ENCODE measurements at places on chromosomes 5 and 9.
A peak's percentile ranks its signal among the peaks of the same experiment; 100 is the strongest.

GRCh38 chr9:134555094-134555650, 86.4 kb upstream of the COL5A1 start:
- DNase-seq, result no peak

DNA sequence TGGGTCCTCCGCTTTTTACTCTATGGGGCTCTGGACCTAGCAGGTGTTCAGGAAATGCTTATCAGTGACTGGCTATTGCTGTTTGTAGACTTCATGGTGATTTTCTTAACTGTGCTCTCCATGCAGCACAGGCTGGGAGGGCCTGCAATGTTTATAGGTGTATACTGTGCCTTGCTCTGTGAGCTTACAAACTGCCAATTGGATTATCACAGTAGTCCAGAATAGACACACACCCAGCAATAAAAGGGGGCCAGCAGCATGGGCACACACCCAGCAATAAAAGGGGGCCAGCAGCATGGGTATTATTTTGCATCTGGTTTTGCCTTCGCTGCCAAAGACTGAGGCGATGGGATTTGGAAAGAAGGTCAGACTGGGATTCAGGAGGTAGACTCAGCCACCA, 100.0 kb downstream of the CRB2 start:
- DNase-seq, result no peak

- DNase-seq, result no peak
Measured at GRCh38 chr9:99576002-99576401, 245.7 kb upstream of the NR4A3 start.

DNA sequence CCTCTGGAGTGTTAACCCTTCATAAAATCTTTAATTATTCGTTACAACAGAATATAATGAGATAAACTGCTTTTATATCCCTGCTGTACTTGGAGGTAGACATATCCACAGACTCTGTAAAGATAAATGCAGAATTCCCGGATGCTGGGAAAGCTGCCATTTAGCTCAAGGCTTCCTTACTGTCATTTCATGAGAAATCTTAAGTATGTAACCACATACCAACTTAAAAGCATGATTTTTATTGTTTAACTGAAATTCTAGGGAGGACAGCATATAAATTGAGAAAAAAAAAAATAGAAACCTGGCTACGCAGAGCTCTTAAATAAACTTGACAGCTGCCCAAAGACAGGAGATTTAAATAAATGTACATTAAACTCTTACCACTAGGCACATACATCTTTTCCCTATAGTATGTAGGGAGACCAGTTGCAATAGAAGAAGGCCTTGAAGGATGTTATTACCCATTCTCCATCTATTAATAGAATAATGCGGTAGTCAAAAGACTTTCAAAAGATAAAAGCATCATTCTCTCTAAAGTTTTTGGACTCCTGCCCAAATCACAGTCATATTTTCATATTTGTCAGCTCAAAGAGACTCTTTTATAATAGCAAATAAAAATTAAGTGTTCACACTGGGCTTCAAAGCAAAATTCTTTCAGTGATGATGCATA, 373.8 kb downstream of the NDUFS4 start:
- no peak for DNase-seq

GRCh38 chr5:38780316-38780715, 65.5 kb upstream of the OSMR start:
- DNase-seq, result no peak

- no peak for DNase-seq
Measured at GRCh38 chr5:163506726-163507125, 1.3 kb downstream of the MAT2B start.

DNA sequence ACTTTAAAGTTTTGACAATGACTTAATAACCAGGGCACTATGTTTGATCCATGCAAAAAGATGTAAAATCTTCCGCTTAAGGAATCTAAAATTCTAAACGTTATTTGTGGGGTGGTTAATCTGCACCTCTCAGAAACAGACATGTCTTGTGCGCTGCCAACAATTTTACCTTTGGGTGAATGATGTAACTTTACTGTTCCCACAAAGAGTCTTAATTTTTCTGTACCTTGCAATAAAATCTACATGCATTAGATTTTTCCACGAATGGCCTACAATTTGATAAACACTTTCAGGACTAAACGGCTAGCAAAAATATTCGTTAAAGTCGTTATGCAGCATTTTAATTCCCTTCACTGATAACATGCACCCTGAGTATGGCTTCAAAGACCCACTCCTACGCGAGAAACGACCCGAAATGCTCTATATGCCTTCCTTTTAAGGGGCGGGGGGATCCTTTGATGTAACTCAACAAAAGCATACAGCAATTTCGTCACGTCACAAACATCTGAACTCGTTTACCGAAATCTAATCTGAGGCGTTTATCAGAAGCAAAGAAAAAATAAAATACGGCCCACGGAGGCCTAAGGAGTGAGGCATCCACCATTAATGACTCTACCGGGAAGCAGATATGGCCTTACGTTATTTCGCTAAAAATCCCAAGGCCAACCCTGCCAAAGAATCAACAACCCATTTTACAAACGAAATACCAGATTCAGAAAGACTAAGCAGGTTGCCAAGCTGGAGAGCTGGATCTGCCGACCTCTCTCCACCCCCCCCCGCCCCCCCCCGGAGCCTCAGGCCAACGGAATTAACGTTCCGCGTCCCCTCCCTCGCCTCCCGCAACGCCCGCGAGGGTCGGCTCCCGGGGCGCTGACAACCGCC, 621 bp downstream of the AK6 start:
- no peak for DNase-seq

DNA sequence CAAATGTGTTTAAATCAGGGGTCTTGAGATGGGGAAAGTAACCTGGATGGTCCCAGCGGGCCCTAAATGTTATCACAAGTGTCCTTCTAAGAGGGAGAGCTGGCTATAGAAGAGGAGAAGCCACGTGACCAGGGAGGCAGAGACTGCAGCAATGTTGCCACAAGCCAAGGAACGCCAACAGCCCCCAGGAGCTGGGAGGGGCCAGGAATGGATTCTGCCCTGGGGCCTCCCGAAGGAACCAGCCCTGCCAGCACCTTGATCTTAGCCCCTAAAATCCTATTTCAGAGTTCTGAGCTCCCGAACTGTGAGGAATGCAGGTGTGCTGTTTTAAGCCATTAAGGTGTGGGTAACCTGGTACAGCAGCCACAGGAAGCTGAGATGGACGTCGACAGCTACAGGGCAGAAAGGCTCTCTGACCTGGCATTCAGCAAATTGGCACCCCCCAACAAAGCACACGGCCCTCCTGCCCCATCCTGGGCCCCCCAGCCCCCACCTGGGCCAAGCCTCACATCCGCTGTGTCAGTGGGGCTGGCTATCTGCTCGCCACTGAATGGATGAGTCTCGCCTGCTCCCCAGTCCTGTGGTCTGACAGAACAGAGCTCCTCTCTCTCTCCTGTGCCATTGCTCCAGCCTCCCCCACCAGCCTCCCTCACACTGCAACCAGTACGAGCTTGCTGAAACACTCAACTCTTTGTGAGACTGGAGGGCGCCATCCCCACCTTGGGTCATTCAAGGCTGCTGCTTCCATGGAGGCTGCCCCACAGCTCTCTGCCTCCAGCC, 78.8 kb downstream of the ADAMTS2 start:
- no peak for DNase-seq

DNA sequence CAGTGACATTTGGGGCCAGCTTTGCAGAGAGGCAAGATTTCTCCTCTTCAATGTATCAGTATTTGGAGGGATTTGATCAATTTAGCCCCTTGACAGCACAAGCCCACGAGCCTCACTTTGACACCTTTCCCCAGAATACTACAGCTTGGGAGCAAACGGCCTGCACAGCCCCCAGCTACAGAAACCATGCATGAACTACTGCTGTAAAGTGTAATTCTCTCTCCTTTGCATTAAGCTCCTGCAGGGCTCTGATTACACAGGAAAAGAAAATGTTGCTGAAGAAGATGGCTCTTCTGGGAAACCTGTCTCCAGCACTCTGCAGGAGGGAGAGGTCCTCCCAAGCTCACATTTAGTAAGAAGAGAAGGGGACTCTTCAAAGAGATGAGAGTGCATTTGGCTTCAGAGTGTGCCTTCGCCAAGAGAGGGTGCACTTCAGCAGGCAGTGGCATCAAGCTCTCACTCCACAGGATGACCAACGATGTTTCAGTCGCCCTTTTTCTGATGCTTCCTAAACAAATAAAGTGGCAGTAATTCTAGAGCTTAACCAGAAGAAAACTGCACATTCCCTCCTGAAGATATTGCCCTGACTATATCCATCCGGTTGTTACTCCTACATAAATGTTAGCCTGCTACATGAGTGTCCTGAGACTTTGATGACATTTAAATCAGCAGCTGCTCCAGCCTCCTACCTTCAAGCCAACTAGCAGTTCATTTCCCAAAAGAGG, 272.2 kb downstream of the AUH start:
- no peak for DNase-seq

DNA sequence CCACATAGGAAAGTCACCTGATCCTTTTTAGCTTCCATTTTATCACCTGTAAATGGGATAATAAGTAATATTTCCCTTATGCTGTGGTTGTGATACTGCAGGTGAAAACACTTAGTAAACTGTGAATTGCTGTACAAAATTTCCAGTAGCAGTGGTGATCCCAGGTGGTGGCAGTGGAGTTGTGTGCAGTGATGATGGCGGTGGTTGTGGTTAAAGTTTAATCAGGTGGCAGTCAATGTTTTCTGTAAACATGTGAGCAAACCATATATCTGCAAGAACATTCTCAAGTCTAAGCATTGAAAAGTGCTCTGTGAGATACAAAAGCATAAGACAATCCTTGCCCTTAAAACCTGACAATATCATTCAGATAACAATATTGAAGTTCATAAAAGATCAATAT, 480.2 kb downstream of the RASEF start:
- no peak for DNase-seq

DNA sequence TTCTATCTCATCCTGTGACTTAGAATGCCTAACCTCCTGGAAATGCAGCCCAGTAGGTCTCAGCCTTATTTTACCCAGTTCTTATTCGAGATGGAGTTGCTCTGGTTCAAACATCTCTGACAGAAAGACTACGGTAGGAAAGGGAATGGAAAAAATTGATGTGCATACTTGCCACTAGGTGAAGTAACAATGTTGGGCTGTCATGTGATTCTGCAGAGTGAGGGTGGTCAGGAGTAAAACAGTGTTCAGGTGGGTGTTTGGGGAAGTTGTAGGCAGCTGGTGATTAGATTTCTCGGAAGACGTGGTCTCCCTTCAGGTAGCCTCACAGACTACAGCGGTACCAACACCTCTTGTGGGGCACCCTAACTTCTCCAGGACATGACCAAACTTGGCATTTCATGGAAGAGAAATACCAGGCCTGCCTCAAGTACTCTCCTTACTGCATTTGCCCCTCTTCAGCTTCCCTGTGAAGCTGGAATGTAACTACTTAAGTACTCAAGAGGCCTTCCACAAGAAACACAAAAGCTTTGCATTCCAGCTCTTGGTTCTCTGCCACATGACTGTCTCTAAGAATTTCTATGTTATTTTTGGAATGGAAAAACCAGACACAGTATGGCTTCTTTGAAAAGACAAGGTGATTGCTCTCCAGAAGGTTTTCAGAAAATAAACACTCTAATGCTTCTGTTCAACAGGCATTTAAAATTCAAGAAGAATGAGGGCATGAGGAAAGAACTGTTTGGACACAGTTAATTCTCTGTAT, 17.4 kb upstream of the ENTREP1 start:
- no peak for DNase-seq

GRCh38 chr9:127553793-127554192, 58.3 kb upstream of the STXBP1 start:
- DNase-seq, result no peak

DNA sequence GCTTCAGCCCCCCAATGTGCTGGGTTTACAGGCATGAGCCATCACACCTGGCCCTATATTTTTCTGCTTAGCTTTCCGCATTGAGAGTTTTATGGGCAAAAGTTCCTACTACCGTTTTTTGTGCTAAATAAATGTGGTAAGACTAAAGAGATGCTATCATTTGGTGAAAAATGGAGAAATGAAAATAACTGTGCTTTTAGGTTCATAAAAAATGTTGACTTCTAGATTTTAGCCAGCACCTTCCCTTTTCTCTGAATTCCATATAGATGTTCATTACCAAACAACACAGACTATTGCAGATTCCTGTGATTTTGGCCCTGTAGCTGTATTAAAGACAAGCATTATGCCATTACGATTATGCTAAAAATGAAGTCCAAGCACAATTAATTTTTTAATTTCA, 72.0 kb upstream of the CTSL start:
- no peak for DNase-seq

GRCh38 chr5:54234304-54234933, 76.0 kb downstream of the ARL15 start:
- no peak for DNase-seq

DNA sequence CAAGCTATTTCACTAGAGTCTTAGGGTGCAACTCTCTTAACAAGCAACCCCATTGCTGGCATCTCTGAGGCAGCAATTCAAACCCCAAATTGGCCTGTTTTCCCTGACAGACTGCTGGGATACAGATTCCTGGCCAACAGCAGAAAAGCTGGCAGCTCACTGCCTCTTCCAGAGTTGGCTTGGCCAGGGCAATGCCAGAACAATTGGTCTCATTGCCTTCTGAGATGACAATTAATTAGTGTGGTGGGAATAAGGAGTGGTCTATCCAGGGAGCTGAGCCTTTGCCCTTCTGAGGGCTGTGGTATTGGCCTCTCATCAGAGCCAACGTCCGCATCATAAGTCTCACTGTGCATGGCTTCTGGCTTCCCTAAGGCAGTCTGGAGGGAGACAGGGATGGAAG, 183.2 kb downstream of the GNAQ start:
- DNase-seq, result no peak

- DNase-seq, result no peak
Measured at GRCh38 chr9:95077766-95078370, 239.6 kb downstream of the FANCC start.

GRCh38 chr5:110086658-110087388, 397.1 kb downstream of the MAN2A1 start:
- DNase-seq, result peak; percentile 10

DNA sequence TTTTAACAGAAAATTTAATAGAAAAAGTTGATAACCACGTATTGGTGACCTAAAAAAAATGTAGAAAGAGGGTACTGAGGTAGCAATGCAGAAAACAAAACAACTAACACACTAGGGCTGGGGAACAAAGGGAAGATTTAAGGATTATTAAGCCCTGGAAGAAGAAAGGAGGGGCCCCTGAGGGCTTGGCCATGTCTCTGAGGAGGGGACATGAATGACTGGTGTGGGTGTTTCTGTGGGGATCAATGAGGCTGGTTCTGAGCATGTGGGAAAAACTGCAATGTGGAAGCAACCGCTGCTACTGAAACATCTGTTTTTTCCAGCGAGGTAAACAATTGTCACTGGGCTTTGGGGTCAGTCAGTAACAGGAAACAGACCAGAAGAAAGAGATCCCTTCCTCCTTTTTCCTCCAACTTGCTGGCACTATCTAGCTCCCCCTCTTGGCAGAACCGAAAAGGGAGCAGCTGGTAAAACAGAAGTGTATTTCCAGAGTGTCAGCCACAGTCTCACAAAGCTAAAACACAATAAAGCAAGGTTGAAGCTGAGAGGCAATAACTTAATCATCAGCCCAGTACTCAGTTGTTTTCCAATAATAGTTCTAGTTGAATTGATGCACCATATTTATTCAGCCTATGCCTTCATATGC, 48.3 kb downstream of the ATPSCKMT start:
- DNase-seq, result no peak

DNA sequence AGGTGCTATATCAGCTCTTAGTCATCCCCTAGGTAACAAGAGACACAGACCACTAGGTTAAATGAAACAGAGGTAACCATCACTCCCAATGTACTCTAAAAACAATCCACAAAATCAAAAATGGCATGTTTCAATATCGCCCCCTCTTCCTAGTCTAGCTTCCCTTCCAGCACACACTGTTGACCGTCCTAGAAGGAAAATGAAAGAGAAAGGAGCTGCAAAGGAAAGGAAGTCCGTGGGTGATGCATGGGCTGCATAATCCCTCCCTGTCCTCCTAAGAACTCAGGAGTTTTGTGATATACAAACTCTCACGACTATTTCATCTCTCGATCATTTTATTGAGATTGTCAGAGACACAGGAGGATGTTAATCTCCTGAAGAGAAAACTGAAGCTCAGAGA, 101.6 kb downstream of the RFK start:
- no peak for DNase-seq
